Right lobe of liver (tissue), 6 donors: ENCODE measurements at places on chromosomes 4 and X. TPM values are rescaled to one million over a fixed set of nuclear protein-coding genes. Genes with fewer than 3 reads are reported as not detected.

Gene XPNPEP2
- 2.9 TPM for total RNA-seq

Gene SHOX
- total RNA-seq = not detected

Gene CD40LG
- total RNA-seq = not detected

Gene SPATA4
- not detected for total RNA-seq

Gene UGT2B15
- total RNA-seq = 533 TPM
